Left ventricle myocardium inferior (tissue), 1 donor: ENCODE measurements at places on chromosomes 13 and 19. TPM values are rescaled to one million over a fixed set of nuclear protein-coding genes. Genes with fewer than 3 reads are reported as not detected.
A peak's percentile ranks its signal among the peaks of the same experiment; 100 is the strongest.

GRCh38 chr13:35716186-35716585, 239.7 kb upstream of the MAB21L1 start:
- H3K36me3 ChIP-seq = no peaks in the 10 kb centered on the region
- peaks cover 41% of the 10 kb centered on the region for H3K4me1 ChIP-seq
- no peaks in the 10 kb centered on the region for H3K27me3 ChIP-seq
- DNase-seq = no peak
- peak overlapping the region; percentile 56 for H3K27ac ChIP-seq

DNA sequence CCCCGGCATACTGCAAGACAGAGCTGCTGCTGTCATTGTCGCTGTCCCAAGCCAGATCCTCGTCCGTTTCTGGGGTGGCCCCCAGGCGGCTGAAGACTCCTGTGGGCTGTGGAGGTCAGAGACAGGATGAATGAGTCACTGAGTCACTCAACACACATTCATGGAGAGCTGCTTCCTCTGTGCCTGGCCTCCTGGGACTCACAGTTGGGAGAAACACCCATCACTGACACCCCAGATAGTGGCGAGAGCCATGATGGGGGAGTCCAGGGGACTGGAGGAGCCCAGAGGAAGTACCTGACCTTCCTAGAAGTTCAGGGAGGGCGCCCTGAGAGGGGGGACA, 26.0 kb downstream of the C19orf47 start:
- H3K4me3 ChIP-seq = no peak overlapping the region
- DNase-seq = no peak
- peaks cover 81% of the 10 kb centered on the region for H3K36me3 ChIP-seq
- H3K27ac ChIP-seq = no peak overlapping the region
- H3K4me1 ChIP-seq = peaks cover 3% of the 10 kb centered on the region

DNA sequence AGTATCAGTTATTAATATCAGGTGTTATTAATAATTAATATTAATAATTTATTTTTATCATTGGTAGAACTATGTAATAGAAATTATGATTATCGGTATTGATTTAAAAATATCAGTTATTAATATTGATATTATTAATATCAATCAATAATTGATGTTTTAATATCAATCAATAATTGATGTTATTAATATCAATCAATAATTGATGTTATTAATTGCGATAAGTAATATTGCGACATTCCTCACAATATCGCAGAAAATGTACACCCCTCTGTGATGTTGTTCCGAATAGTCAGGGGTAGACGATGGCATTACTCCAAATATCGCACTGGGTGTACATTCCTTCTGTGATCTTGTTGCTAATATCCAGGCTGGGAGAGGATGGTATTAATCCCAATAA, 3.7 kb upstream of the RGCC start:
- no peak overlapping the region for H3K4me3 ChIP-seq
- no peak for DNase-seq
- peaks cover 20% of the 10 kb centered on the region for H3K27me3 ChIP-seq
- H3K4me1 ChIP-seq = peaks cover 21% of the 10 kb centered on the region

DNA sequence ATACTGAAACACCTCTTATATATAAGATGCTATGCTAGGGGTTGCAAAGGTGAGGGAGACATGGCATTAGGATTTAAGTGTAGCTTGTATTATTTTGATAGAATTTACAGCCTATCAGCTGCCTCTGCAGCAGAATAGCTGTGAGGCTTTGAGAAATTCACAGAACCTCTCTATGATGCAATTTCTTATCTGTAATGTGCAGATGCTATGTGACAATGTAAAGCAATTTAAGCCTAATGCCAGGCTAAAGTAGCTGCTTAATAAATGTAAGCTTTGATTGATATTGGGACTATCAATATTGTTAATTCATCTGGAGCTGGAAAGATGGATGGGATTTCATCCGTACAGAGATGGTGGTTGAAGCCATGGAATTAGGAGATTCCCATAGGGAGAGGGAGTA, 1.6 kb downstream of the ADGRE3 start:
- H3K4me1 ChIP-seq = no peaks in the 10 kb centered on the region
- DNase-seq = no peak
- peaks cover 81% of the 10 kb centered on the region for H3K27me3 ChIP-seq
- no peak overlapping the region for H3K4me3 ChIP-seq
- no peak overlapping the region for H3K27ac ChIP-seq
- no peaks in the 10 kb centered on the region for H3K36me3 ChIP-seq

- H3K36me3 ChIP-seq = no peaks in the 10 kb centered on the region
- DNase-seq = no peak
- H3K4me3 ChIP-seq = no peak overlapping the region
- peaks cover 75% of the 10 kb centered on the region for H3K27me3 ChIP-seq
- H3K27ac ChIP-seq = no peak overlapping the region
- peaks cover 24% of the 10 kb centered on the region for H3K4me1 ChIP-seq
Observed at GRCh38 chr19:43778651-43779050, 2.1 kb downstream of the KCNN4 start.

DNA sequence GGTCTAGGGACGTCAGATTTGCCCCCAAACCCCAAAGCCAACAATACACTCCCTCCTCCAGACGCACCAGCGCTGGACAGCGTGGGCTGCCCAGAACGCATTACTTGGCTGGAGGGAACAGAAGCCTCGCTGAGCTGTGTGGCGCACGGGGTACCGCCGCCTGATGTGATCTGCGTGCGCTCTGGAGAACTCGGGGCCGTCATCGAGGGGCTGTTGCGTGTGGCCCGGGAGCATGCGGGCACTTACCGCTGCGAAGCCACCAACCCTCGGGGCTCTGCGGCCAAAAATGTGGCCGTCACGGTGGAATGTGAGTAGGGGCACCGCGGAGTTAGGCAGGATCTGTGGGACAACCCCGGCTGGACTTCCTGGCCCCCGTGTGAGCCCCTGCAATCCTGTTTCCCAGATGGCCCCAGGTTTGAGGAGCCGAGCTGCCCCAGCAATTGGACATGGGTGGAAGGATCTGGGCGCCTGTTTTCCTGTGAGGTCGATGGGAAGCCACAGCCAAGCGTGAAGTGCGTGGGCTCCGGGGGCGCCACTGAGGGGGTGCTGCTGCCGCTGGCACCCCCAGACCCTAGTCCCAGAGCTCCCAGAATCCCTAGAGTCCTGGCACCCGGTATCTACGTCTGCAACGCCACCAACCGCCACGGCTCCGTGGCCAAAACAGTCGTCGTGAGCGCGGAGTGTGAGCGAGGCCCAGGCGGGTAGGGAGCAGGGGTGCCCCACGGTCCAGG, 4.0 kb downstream of the ICAM5 start:
- no peaks in the 10 kb centered on the region for H3K36me3 ChIP-seq
- peaks cover 59% of the 10 kb centered on the region for H3K4me1 ChIP-seq
- H3K27me3 ChIP-seq = peaks cover 90% of the 10 kb centered on the region
- DNase-seq = no peak
- no peak overlapping the region for H3K4me3 ChIP-seq

- peak overlapping the region; percentile 91 for H3K27ac ChIP-seq
- no peak for DNase-seq
- no peak overlapping the region for H3K4me3 ChIP-seq
- H3K36me3 ChIP-seq = no peaks in the 10 kb centered on the region
Observed at GRCh38 chr19:38679839-38680238, 32.4 kb downstream of the ACTN4 start.

The SLC10A2 gene
- total RNA-seq = not detected
